ENCODE measurements at places on chromosomes 3 and 15. TPM values are rescaled to one million over a fixed set of nuclear protein-coding genes. Genes with fewer than 3 reads are reported as not detected.

STARD5 gene
- polyA plus RNA-seq, result 3.8 TPM

C3orf20 gene
- 0.17 TPM for polyA plus RNA-seq

KLF15 gene
- 5.4 TPM for polyA plus RNA-seq

ACSBG1 gene
- 1.4 TPM for polyA plus RNA-seq

ACP3 gene
- polyA plus RNA-seq, result 2.9 TPM

All from left lung (tissue), 14 donors.